ENCODE measurements at places on chromosomes 3 and 15.
A peak's percentile ranks its signal among the peaks of the same experiment; 100 is the strongest.

DNA sequence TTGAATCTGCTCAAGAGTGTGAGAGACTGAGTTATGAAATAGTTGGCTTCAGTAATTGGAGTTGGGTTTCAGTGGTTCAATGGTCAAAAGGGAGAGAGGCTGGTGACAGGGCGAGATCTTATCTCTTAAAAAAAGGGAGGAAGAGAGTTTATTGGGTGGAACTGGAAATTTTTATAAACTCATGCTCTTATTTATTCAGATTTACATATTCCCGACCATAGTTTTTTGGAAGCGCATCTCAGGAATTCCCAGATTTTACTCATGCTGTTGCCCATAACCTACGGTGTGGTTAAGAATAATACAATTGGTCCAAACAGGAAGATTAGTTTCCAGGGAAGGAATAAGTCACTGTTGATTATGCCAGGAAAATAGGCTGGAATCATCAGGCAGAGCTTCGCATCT is 41.4 kb downstream of the CD200 start:
- no peak for DNase-seq

DNA sequence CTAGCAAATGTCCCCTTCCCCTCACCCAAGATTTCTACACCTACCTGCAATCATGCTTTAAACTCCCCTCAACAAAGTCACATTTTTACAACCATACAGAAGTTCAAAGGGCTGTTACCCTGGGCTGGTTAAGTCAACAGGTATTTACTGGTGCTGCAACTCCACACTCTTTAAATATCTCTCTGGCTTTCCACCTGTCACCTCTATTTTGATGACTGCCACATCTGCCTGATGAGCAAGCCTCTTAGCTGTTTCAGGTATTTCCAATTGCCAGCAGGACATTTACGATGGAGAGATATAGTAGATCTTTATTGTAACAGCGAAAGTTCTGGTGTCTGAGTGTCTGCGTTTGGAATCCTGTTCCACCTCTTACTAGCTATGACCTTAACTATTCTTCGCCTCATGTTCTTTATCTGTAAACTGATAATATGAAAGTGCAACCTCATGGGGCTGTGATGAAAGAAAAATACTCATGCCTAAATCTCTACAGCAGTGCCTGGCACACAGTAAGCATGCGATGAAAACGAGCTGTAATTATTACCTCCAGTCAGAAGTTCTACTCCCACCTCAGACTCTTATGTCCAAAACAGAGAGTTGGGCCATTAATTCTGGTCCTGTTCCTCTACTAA is 44.2 kb upstream of the TPM1 start:
- no peak for DNase-seq

GRCh38 chr3:127151992-127152650 is 40.8 kb upstream of the PRR23E start:
- no peak for DNase-seq

GRCh38 chr15:70240820-70241430 is 143.2 kb upstream of the TLE3 start:
- DNase-seq, result no peak

DNA sequence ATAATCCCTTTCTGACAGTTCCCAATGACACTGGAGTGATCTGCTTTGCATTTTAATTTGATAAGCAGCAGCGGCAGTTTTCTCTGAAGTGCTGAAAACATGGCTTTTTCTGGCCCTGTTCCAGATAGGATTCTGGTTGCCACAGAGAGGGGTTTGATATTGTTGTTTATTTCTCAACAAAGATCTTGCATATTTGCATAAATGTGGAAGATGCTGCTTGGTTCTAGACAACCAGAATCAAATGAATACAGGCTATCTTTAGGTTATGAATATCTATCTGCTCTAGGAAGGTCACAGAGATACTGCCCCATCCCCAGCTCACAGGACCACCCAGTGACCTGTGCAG is 137.1 kb downstream of the ZNF609 start:
- no peak for DNase-seq

- DNase-seq, result no peak
These were observed 187.0 kb upstream of the ATP10A start for GRCh38 chr15:26049900-26050657.

DNA sequence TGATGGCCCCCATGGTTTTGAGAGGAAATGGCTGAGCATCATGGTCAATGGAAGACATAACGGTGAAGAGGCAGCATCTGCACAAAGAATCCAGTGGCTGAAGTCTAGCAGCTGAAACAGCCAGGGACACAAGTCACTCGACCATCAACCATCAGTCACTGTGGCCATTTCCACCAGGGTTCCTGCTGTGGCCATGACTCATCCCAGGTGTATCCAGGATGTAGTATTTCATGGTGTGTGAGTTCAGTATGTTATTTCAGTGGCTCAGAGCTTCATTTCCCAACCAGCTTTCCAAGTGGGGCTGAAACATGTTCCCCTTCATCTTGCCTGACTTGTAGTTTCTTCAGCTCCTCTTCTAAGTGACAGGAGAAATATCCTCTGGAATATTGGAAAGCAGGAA is 47.8 kb upstream of the WNT5A start:
- DNase-seq, result no peak

- no peak for DNase-seq
These were observed 73.8 kb downstream of the FLNB start for GRCh38 chr3:58082047-58082446.

DNA sequence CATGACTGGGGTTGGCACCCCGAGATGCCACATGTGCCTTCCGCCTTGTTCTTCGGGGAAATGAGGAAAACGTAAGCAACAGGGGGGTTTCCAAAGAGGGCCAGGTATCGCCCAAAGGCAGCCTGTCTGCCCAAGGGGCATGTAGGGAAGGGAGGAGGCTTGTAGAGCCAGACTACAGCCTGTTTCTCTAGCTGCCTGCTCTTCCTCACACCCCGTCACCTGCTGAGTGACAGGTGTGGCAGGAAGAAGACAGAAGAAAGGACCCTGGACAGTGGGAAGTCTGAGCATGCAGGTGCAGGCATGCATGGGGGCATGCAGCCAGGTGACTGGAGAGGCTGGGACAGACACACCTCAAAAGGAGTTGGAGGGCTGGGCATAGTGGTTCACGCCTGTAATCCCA is 9.8 kb downstream of the PLA2G4E start:
- no peak for DNase-seq

- no peak for DNase-seq
These were observed 27.7 kb downstream of the BLM start for GRCh38 chr15:90744759-90745402.

- DNase-seq, result no peak
These were observed 1.3 kb downstream of the SCN5A start for GRCh38 chr3:38648024-38648658.

DNA sequence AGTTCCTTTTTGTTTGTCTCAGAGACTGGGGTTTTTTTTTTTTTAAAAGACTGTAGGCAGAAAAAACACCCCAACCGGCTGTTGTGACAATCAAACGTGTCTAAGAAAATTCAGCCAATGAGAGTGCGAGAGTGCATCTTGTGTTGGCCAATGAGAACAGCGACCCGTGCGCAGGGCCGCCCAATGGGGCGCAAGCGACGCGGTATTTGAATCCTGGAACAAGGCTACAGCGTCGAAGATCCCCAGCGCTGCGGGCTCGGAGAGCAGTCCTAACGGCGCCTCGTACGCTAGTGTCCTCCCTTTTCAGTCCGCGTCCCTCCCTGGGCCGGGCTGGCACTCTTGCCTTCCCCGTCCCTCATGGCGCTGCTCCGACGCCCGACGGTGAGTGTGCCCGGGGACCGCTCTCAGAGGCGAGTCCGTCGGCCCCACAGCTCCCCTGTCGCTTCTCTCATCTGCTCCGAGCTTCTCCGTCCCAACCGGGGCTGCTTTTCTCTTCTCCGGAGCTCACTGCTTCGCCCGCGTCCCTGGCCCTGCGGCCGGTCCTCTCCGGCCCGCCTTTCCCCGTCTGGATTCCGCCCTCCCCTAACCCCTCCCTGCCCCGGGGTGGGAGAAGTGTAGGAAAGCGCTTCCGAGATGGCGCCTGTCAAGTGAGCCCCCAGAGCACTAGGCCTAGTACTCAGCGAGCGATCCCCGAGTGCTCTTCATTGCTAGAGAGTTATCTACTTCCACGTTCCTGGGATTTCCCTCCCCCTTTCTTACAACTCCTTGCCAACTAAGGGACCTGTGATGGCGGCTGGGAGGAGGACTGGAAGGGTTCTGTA is at the start of gene CCNB2:
CCNB2 (plus strand) TSS at position 235 of the 821 bp plus-strand sequence; CDS start at position 358, 123 bp downstream.
- DNase-seq, result peak; percentile 87

DNA sequence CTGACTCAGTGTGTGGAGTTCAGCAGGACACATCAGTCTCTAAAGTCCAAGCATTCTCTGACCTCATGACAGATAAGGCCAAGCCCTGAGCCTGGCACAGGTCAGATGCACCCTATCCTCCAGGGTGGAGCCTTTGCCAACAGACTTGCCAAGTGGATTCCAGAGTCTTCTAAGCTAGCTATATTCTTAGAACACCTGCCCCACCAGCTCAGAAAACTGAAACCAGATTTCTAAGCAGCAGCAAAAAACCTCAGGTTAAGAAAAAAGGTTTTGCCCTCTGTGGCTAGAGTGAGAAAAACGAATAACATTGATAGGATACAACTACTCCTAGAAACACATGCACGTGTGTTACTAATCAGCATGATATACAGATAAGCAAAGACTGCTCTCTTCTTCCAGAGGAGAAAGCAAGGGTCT is 11.6 kb downstream of the RMDN3 start:
- DNase-seq, result no peak

DNA sequence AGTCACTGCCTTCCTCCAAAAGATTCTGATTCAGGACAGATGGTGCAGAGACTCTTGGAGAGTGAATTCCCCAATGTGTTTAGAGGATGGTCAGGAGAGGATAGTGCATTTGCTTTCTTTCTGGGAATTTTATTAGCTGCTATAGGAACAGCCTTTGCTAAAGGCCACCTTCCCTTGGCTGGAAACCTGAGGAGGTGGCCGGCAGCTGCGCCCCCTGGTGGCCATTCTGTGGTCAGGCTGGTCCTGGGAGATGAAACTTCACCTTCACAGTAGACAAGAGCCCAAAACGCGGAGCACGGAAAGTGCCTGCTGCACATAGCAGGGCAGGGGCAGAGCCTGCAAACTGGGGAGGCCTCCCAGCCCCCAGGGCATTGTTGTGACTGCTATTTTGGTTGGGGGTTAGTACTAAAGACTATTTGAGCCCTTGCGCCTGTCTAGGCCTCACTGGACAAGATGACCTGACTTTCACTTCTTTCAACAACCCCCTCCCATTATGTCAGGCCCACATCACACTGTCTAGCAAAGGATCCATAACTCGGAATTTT is 34.3 kb downstream of the SEC22C start:
- no peak for DNase-seq

DNA sequence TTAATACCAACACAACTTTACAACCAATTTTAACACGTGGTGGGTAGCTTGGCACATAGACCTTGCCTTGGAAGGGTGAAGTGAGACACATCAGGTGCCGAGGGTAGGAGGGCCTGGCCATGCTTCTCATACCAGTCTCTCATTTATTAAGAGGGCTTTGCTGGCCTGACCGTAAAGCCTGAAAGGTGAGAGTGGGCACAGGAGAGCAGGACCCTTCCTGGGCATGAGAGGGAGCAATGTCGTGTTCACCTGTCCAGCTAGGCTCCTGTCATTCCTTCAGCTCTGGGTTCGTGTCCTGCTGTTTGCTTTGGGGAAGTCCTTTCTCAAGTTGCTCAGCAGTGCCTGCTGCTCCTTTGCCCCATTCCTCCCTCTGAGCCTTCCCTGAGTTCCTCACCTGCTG is 294.4 kb downstream of the EPHB1 start:
- no peak for DNase-seq

- no peak for DNase-seq
These were observed 184.2 kb upstream of the PDZRN3 start for GRCh38 chr3:73808862-73809509.

DNA sequence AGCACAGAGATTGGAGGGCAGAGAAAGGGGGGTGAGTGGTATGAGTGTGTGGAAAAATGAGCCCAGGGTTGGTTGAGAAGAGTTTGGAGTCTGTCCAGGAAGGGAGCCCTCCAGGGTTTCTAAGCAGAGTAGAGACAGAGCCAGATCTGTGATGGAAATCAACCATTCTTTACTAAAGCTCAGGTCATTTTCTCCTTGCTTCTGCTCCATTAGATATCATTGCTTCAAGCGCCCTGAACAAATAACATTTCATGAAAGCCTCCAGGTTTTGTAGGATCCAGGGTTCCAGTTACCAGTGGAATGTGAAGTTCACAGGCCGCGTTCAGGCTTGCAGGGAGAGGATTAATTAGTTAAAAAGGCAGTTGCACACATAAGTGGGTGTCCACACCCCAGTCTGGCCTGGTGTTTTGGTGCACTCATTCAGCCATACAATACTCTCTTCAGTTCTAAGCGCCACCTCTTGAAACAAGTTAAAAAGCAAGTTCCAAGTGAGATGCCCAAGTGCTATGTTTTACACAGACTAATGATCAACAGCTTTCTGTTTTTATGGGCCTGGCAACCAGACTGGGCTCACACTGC is 16.4 kb upstream of the BOC start:
- DNase-seq, result no peak

GRCh38 chr3:57046101-57046765 is 14.2 kb upstream of the SPATA12 start:
- DNase-seq, result no peak

- no peak for DNase-seq
These were observed 11.3 kb downstream of the QTRT2 start for GRCh38 chr3:114067804-114068203.

GRCh38 chr3:4232798-4233197 is 70.4 kb upstream of the SETMAR start:
- DNase-seq, result no peak

GRCh38 chr3:105846809-105847208 is 22.0 kb downstream of the CBLB start:
- no peak for DNase-seq

GRCh38 chr3:125662675-125663074 is 67.4 kb upstream of the OSBPL11 start:
- DNase-seq, result no peak

DNA sequence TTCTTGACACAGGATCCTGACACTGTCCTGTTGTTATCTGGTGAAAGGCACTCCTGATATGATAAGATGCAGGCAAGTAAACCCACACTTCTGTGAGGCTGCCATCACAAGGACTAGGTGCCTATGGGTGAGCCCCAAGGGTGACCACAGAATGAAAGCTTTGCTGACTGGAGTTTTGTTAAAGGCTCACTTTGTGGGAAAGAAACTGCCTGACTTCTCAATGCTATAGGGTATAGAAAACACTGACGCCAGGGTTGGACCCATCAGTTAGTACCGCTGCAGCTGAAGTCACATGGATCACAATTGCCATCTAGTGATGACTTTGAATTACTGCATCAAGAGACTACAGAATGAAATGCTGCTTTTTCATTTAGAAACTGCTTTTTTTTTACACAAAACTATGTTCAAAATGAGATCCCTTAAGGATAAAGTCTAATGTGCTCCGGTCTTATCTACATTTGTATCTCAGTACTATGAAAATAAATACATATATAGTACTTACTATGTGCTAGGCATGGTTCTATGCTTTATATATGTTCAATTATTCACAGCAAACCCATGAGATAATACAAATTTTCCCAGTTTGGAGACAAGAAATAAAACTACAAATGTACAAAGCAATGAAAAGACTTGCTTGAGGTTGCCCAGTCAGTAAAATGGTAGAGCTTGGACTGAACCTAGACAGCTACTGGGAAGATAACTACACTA is 64.2 kb upstream of the CMSS1 start:
- DNase-seq, result no peak

GRCh38 chr3:2211568-2211967 is 112.9 kb downstream of the CNTN4 start:
- DNase-seq, result no peak

GRCh38 chr15:92527197-92527596 is 128.4 kb downstream of the FAM174B start:
- no peak for DNase-seq

GRCh38 chr3:173135059-173135458 is 6.0 kb downstream of the SPATA16 start:
- no peak for DNase-seq

Measured in SIG-M5 (cell line).